ENCODE measurements at places on chromosomes 13 and 19.

- DNase-seq: no peak
These were observed 220.0 kb upstream of the SGCG start for GRCh38 chr13:22960827-22961226.

DNA sequence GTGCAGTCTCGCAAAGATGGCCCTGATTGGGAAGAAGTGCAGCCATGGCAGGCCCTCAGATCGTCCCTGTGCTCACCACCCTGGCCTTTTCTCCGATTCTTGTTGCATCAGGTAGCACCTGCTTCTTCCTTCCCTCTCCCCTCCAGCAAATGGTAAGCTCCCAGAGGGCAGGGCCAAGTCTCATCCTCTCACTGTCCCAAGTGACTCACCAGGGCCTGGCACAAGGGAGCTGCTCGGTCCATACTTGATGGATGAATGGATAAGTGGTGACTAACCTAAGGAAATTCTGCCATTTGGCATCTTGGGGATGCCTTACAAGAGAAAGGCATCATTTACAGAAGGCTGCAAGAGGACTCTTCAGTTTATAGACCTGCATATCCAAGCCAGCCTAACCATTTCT is 84.9 kb downstream of the ZIC5 start:
- DNase-seq: no peak

DNA sequence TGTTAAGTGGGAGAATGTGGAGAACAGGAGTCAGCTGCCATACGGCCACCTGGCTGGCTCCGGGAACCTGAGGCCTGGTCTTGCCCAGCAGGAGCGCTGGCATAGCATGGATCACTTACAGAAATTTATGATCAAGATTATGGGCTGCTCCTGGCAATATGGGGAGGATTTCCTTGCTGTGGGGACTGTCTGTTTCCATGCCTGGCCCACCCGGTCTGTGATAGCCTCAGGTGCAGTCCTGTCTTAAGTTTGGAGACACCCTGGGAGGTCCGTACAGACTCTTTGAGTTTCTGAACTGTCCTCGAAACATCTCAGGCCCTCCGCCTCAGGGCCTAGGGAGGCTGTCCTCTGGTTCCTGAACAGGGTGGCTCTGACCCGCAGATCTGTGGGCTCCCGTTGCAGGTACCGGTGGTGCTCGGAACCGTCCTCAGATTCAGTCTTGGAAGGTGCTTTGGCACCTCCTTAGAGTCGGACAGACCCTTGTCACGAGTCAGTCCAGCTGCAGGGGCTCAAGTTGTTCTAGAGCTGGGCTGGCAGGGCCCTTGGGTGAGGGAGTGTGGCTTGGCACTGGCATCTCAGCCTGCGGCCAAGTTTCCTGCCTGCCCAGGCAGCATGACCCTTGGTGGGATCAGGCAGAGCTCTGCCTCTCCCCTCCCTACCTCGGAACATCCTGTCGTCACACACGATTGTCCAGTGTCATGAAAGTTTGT is 4.9 kb downstream of the TFDP1 start:
- no peak for DNase-seq

DNA sequence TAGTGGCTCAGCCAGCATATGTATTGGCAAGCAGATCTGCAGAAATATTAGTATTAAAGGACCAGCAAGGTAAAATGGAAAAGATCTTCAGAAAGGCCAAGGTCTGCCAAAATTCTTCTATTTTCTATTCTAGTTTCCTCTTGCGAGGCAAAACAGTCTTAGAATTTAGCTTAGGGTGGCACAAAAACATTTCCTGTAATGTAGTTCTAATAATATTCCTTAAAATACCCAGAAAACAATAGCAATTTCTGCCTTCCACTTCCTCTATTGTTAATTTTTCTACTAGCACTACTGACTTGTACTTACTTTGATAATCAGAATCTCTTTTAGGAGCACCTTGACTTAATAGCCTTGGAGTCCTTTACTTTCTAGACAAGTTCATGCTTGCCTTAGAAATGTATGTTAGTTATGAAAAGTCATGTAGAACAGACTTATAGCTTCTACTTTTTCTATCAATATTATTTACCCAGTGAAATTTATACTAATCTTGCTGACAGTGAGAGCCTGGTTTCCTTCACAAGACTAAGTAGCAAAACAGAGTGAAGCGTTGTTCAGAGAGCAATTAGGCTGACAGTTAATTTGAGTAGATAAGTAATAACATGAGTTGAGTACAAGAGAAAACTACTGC is 23.9 kb upstream of the LPAR6 start:
- no peak for DNase-seq

DNA sequence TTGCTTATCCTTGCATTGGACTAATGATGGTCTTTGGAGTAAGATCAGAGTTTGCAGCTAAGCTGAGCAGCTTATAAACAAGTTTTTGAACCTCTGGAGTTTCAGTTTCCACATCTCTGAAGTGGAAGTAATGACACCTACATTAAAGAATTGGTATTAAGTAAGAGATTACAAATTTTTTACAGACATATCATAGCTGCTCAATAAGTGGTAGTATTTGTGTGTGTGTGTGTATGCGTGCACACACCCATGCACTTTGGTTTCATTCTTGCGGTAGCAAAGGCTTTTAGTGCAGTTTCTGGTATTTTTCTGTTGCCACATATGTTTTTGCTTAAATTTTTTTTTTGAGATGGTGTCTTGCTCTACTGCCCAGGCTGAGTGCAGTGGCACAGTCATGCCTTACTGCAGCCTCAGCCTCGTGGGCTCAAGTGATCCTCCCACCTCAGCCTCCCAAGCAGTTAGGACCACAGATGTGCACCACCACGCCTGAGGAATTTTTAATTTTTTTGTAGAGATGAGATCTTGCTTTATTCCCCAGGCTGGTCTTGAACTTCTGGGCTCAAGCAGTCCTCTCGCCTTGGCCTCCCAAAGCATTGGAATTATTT is 4.5 kb downstream of the NAA16 start:
- no peak for DNase-seq

DNA sequence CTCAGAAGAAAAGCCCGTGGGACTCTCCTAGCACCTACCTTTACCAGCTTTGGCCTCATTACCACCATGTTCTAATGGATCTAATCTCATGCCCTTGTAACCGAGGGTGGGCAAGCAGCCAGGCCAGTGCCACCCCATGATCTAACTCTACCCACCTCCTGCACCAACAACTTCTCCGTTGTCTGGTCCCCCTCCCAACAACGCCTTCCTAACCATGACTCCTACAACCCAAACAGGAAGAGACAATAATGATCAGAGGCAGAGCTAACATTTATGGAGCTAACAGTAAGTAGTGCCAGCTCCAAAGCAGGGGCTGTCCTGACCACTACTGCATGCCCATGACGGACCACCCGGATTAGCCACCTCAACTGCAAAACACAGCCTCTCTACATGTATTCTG is 3.5 kb downstream of the USP12 start:
- no peak for DNase-seq

- DNase-seq: no peak
These were observed 336.9 kb downstream of the TDRD3 start for GRCh38 chr13:60733933-60734332.

- no peak for DNase-seq
These were observed 99.5 kb downstream of the ZNF675 start for GRCh38 chr19:23587546-23587945.

GRCh38 chr13:113028336-113029060 is 59.5 kb downstream of the MCF2L start:
- no peak for DNase-seq

DNA sequence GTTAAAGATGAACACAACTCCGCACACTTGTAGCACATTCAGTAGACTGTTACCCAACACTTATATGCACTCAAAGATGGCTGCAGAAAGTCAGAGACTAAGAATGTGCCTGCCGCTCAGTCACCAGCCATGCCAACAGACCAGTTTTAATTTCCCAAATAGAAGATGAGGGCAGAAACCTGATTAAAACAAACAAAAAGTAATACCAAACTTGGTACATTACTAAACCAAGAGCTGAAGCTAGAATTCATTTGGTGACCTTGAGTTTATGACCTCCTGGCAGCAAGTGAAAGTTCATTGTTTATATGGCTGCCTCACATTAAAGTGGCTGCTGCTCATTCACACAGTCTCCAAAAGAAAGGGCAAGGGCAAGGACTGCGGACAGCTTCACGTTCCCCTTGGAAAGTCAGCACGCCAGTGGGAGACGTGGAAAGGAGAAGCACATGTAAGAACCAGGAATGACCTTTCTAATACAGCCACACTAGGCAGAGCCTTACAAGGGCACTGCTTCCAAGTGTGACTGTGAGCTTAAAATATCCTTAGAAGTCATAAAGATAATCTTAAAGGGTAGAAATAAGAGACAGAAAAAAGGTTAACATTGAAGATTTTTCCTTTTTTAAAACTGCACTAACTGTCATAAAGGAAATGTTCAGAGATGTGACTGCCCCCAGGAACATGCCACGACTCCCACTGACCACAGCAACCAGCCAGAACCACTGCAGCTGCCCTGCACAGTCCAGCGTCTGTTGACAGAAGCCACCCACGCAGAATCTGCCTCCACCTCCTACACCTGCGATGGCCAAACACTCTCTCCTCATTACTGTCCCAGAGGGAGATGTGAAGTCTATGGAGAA is 73.5 kb downstream of the STK24 start:
- DNase-seq: no peak
